CD14-positive monocyte (primary cell): ENCODE measurements at places on chromosomes 6 and 20.

- no peak for DNase-seq
These were observed 19.1 kb upstream of the LYRM2 start for GRCh38 chr6:89657445-89658158.

DNA sequence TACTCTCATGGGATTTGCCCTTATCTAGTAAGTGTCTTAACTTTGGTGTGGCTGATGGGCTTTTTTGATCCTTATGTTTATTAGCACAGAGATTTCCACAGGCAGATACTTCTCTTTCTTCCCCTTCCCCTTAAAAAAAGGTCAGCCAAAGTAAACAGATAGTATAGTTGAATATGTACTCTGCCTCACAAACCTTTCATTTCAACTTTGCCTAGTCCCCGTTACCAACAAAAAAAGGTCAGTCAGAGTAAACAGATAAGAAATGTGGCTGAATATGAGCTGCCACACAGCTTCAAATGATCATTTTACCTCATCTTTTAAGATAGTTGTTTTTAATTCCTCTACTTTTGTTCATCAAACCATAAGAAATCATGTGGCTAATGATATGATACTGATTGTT lies 34.1 kb upstream of the SLC35D3 start:
- DNase-seq, result no peak

DNA sequence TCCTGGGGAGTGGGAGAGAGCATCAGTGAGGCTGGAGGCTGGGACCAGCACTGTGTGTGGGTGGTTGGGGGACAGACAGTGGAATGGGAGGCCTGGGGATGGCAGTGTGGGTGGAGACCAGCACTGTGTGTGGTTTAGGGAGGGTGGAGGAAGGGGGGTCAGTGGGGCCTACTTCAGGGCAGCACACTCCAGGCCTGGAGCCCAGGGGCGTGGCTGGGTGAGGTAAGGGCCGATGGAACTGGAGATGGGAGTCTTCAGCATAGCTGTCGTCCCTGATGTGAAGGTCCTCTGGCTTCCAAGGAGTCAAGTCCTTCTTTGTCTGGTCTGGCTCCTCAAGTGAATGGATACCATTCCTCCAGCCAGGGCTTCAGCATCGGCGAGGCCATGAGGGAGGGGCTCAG lies 18.6 kb downstream of the KCNK17 start:
- DNase-seq, result no peak

GRCh38 chr20:33909331-33909921 lies 84.3 kb upstream of the RALY start:
- no peak for DNase-seq

DNA sequence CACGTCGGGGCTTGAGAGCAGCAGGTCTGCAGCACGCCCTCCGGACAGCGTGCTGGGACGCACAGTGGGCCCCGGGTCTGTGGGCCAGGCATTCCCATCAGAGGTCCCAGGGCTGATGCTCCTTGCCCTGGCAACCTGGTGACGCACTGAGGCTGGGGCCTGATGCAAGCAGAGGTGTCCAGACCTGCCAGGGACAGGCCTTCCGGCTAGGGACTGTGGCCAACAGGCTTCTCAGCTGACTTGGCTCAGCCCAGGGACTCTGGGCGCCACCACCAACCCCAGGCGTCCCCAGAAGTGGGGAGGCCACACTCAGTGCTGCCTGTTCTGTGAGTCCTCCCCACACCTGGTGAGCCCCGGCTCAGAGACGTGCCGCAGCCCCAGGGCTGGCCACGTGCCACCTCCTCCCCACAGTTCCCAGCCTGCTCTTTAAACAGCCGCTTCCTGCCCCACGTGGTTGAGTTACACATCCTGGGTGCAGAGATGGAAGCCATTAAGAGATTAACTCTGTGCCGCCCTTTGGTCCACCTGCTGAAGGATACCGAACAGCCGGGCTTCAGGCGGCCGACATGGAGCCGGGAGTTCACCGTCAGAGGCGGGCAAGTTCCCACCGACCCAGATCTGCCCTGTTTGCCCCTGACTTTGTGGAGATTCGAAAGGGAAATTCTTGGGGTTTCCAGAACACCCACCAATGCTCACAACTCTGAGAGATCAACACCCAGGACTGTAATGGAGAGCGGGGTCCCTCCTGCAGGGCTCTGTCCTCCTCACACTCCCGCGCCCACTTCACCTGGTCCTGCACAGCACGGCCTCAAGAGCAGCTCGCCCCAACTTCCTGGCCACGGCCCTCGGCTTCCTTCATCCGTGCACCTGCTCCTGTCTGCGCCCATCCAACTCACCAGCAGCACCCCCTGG lies 37.6 kb upstream of the ZBP1 start:
- no peak for DNase-seq

DNA sequence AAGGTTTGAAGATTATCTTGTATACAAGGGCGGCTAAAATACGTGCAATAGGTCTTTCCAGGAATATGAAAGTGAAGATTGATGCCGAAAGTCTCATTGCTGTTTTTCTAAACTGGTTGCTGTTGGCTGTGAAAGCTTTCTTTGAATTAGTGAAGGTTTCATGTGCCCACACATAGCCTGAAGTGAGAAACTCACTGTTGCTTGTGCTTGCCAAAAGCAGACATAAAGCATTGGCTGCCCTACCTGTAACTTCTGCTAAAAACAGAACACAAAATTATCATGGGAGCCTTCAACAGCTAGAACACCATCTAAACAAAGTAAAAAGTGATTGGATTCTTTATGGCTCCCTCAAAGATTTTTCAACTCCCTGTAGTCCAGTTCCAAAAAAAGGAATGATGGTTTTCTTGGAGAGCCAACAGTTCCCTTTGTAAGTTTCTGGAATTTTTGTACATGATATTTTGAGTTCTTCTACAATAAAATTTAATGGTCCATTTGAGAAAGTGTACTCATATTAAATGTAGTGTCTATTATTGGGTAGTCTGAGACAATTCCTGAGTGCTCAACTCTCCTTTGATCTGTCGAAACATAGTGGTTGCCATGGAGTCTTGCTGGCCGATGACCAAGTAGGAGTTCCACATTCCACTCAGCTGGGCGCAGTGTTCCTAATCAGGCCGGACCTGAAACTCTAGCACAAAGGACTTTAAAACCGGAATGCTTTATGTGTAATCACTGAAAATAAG lies 68.5 kb downstream of the PLEKHG1 start:
- DNase-seq, result no peak

GRCh38 chr20:20096421-20096820 lies 44.1 kb downstream of the CFAP61 start:
- DNase-seq, result no peak

DNA sequence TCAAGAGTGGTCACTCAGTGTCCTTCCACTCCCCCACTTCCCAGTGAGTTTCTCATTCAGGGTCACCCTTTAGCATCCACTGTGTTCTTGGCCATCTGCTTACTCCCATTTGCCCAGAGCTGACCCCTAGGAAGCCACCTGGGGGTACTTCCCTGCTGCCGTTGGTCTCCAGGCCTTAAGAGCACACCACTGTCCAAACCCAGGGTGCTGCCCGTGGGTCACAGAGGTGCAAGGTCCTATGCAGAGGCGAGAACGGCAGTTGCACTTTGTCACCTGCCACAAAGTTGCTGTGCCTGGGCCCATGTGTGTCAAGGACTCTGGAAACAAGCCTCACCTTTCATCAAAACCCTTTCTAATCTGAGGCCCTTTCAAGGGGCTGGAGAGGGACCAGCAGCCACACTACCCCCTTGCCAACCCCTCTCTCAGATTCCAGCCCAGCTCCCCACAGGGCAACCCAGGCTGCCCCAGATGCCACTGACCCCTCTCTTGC lies 191.1 kb downstream of the ZMYND8 start:
- DNase-seq, result no peak

DNA sequence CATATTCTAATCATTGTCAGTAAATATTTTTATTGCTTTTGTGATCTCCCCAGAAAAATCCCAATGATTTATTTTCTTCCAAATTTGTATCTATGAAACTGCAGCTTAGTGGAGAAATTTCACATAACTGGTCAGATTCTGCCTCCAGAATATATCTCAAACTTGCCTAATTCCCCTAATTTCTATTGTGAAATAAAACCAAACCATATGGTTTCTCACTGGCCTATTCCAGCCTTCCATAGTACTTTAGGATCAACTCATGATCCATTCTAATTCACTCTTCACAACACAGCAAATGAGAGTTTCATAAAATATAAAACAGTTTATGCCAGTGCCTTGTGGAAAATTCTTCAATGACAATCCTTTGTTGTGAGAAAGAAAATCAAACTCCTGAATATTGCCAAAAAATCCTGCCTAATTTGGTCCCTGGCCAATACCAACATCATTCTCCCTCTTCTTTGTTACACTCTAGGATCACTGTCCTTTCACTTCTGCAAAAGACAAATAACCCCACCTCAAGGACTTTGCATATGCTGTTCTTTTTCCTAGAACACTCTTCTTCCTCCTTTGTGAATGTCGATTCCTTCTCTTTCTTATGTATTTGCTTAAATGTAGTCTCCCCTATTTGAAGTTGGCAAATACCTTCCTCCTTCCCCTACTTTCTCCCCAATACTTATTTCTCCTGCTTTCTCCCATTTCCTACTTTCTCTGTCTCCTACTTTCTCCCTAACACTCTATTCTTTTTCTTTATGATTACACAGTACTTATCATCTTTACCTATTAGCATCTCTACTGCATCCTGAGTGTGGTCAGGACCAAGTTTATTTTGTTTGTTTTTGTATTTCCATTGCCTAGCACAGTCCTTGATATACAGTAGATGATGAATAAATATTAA lies 587.5 kb downstream of the RFPL4B start:
- DNase-seq, result no peak

GRCh38 chr6:32151863-32152768 lies at the start of gene PRRT1:
PRRT1 (minus strand) TSS chr6:32151939; CDS start chr6:32151827, 112 bp downstream.
- no peak for DNase-seq

DNA sequence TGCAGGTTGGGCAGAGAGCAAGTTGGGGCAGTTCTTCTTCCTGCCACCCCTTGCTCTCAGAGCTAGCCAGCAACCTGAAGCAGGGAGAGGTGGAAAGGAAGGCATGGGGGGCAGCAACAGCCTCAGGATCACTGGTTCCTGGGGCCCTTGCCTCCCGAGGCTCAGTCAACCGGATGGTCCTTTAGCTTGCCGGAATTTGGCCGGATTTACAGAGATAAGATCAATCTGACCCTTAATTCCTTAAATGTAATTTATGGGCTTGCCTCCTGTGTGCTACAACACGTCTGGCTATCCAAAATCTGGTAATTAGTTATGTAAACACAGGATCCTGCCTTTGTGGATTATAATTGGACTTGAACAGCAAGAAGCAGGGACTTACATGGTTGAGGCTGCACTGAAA lies 19.5 kb upstream of the TCP11 start:
- DNase-seq, result no peak

DNA sequence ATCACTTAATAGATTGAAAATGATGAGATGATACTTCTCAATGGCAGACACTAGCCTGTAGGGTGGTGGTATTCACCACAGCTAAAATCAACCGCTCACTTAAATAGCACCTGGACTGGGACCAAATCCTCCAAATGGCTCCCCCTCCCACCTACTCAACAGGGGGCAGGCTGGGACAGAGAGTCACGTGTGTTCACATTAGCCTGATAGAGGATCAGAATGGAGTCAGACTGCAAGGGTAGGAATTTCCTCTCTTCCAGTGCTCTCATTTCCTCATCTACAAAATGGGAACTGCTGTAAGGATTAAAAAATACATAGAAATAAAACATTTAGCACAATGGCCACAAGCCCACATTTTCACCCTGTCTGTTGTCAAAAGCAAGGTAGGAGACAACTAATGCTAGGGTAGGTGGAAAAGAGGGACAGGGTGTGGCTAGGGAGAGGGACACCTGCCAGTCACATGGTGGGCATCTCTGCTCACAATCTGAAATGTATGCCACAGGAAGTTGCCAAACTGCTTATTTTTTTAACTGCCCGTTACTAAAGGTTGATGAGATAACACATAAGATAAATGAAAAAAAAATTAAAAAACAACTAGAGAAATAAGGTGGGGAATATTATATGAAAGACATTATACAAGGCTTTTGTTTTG lies 55.3 kb downstream of the BACH2 start:
- peak; percentile 6 for DNase-seq

- DNase-seq, result peak; percentile 58
These were observed 209.6 kb upstream of the DTNBP1 start for GRCh38 chr6:15872241-15873103.

DNA sequence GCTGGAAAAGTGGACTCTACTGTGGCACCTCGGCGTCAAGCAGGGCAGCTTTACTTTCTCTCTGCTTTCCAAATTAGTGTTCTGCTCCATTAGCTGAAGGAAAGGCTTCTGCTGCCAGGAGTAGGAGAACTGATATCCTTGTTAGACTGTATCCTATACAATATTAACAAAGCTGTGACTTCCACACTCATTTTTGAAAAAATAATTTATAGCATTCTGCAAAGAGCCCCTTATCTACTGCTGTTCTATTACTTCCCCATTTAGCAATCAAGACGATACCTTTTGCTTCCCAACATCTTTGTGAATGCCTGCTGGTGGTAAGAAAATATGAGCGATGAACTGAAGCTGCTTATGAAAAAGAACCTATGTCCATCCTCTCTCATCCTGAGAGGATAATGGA lies 151.1 kb downstream of the UBE3D start:
- DNase-seq, result no peak

DNA sequence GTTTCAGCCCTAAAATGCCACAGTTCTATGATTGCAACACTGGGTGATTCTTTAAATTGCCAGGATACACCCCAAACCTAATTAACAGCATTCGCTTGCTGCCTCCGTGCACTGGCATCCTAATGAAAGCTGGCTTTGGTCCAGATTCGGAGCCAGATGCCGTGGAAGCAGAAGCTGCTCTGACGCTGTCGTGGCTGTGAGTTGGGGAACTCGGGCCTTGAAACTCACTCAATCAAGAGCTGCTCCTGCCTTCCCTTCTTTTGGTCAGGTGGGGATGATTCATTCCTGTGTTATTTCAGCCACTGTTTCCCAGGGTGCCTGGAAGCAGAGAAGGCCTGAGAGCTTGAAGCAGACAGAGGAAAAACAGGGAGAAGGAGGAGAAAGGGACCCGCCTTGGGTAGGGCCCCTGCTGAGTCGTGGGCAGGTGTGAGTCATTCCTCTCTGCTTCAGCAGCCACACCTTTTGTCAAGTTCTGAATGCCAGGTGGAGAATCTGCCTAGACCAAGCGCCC lies 36.2 kb upstream of the DSP start:
- DNase-seq, result peak; percentile 32

GRCh38 chr6:168188369-168189199 lies 109.6 kb upstream of the FRMD1 start:
- DNase-seq, result no peak

DNA sequence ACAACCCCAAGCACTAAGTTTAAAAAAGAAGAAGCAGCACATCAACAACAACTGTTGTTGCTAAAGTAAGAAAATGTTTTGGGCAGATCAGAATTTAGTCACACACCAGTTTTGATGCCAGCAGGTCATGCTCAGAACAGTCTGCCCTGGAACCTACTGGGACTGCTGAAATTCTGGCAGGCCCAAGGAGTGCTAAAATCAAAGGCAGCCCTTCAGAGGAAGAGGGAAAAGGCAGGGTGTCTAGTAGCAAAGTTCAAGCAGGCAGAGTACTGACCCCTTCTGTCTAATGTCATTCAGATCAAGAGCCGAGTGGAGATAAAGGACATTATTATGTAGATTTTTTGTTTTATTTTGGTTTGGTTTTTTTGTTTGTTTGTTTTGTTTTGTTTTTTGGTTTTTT lies 96.6 kb upstream of the LOC128125822 start:
- DNase-seq, result no peak

GRCh38 chr6:137665342-137665934 lies 171.2 kb upstream of the OLIG3 start:
- no peak for DNase-seq

- DNase-seq, result no peak
These were observed 126.8 kb downstream of the AKAP7 start for GRCh38 chr6:131262060-131262459.

- DNase-seq, result no peak
These were observed 6.8 kb upstream of the MRAP2 start for GRCh38 chr6:84026721-84027164.
